ENCODE measurements at places on chromosomes 2 and 18.

- DNase-seq, result no peak
- no peak overlapping the region for H3K27ac ChIP-seq
- H3K36me3 ChIP-seq, result no peaks in the 10 kb centered on the region
- no peak overlapping the region for H3K4me3 ChIP-seq
- H3K4me1 ChIP-seq, result no peaks in the 10 kb centered on the region
Measured at GRCh38 chr2:35495182-35495581, 860.4 kb upstream of the CRIM1 start.

DNA sequence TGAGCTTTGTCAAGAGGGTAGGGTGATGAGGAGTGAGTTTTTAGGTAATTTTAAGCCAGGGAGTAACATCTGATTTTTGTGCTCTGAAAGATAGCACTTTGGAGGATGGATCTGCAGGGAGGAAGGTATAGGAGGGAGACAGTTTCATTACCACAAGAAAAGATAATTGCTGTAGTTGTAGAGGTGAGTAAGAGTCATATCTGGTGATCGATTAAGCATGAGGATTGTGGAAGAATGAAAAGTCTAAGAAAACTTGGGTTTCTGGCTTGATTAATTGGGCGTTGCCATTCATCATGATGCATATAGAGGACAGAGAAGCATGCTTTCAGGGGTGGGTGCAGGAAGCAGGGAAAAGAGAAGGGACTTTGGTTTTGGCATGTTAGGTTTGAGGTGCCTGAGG lies 18.5 kb downstream of the KCMF1 start:
- no peak overlapping the region for H3K4me3 ChIP-seq
- DNase-seq, result no peak
- peaks cover 27% of the 10 kb centered on the region for H3K4me1 ChIP-seq
- no peaks in the 10 kb centered on the region for H3K27me3 ChIP-seq

- peaks cover 3% of the 10 kb centered on the region for H3K27me3 ChIP-seq
- no peaks in the 10 kb centered on the region for H3K36me3 ChIP-seq
- H3K27ac ChIP-seq, result no peak overlapping the region
- H3K4me1 ChIP-seq, result no peaks in the 10 kb centered on the region
- no peak overlapping the region for H3K4me3 ChIP-seq
Measured at GRCh38 chr2:62267696-62268095, 71.8 kb downstream of the B3GNT2 start.

DNA sequence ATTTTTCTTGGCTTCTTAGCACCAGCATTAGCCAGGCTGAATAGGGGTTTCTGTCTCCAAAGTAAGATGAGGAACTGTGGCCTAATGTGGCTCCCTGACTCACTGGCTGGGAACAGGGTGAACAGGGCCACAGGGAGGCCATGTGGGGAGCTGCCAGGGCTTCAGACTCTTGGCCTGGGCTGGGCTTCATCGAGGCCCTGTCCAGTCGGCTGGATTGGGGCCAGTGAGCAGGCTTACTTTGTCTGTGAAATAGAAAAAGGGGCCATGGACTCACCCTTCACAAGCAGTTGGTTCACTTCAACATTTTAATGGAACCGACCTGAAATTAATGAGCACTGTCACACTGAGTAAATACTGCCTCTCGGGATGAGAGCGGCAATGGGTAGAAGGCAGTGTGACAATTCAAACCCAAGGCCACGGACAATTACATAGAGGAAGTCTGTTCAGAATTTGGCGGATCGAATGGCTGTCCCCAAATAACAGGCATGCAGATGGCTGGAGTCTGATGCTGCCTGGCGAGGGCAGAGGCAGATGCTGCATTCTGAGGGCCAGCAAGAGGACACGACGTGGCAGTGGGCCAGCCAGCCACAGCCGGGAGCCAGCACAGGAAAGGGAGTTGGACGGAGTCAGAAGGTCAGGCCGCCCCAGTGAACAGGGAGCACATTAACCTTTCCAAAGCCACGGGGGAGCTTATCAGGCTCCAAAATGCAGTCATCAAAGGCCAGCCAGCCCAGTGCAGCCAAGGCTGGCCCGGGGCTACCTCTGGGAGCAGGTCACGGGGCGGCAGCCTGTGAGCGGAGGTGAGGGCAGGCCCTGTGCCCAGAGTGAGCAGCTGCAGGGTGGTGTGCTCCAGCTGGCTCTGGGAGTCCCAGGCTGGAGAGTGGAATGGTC lies 146.6 kb upstream of the REV1 start:
- no peak overlapping the region for H3K27ac ChIP-seq
- no peak overlapping the region for H3K4me3 ChIP-seq
- H3K36me3 ChIP-seq, result no peaks in the 10 kb centered on the region
- no peaks in the 10 kb centered on the region for H3K27me3 ChIP-seq

DNA sequence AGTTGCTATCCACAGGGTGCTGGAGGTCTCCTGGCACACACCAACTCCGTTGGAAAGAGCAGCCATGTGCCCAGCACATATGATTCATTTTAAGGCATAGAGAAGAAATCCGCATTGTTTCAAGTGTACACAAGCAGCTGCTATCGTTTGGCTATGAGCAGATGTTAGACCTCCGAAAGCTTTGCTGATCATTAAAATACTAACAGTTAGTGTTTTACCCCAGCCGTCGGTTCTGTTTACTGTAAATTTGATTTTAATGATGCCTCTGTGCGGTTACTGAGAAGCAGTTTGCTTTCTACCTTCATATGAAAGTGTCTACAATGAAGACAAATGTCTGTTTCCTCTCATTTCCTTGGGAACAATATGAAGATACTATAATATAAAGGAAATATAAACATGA lies 154.9 kb downstream of the PTGR3 start:
- peaks cover 3% of the 10 kb centered on the region for H3K4me1 ChIP-seq
- DNase-seq, result no peak
- no peaks in the 10 kb centered on the region for H3K27me3 ChIP-seq
- no peak overlapping the region for H3K4me3 ChIP-seq

DNA sequence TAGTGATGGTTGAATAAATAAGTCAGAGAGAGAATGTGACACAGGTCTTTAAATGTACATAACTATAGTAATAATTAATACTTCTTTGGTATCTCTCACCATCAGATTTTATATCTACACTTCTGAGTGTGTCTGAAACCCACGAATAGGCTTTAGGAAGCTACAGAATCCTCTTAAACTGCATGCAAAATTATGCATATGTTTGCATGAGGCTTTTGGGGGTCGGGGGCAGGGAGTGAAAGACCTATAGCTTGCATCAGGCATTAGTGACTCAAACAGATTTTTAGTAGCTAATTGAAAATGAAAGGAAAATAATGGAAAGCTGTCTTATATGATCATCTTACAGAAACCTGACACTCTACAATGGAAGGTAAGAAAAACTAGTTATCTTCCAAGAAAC lies 14.9 kb downstream of the LRPPRC start:
- peaks cover 40% of the 10 kb centered on the region for H3K36me3 ChIP-seq
- no peak overlapping the region for H3K4me3 ChIP-seq
- H3K27me3 ChIP-seq, result no peaks in the 10 kb centered on the region
- H3K4me1 ChIP-seq, result peaks cover 10% of the 10 kb centered on the region
- H3K27ac ChIP-seq, result no peak overlapping the region

- H3K27ac ChIP-seq, result peak overlapping the region; percentile 91
- H3K4me3 ChIP-seq, result peak overlapping the region; percentile 28
- peak; percentile 67 for DNase-seq
Measured at GRCh38 chr18:9095297-9096006, 7.0 kb upstream of the NDUFV2 start.

- H3K4me1 ChIP-seq, result no peaks in the 10 kb centered on the region
- no peak overlapping the region for H3K4me3 ChIP-seq
- H3K27ac ChIP-seq, result no peak overlapping the region
- peaks cover 15% of the 10 kb centered on the region for H3K27me3 ChIP-seq
- DNase-seq, result no peak
Measured at GRCh38 chr2:186569897-186570296, 20.0 kb upstream of the ITGAV start.

GRCh38 chr2:181787310-181788048 lies 104.1 kb upstream of the ITPRID2 start:
- H3K4me1 ChIP-seq, result peaks cover 25% of the 10 kb centered on the region
- no peak for DNase-seq
- H3K4me3 ChIP-seq, result no peak overlapping the region
- peaks cover 2% of the 10 kb centered on the region for H3K27me3 ChIP-seq
- H3K36me3 ChIP-seq, result no peaks in the 10 kb centered on the region

GRCh38 chr2:134402410-134402809 lies 148.5 kb downstream of the MGAT5 start:
- H3K27me3 ChIP-seq, result no peaks in the 10 kb centered on the region
- no peak for DNase-seq
- H3K36me3 ChIP-seq, result peaks cover 17% of the 10 kb centered on the region
- no peak overlapping the region for H3K4me3 ChIP-seq
- no peak overlapping the region for H3K27ac ChIP-seq
- H3K4me1 ChIP-seq, result peaks cover 2% of the 10 kb centered on the region

GRCh38 chr2:199409759-199410529 lies 47.8 kb downstream of the SATB2 start:
- H3K27ac ChIP-seq, result no peak overlapping the region
- peaks cover 9% of the 10 kb centered on the region for H3K27me3 ChIP-seq
- H3K4me1 ChIP-seq, result no peaks in the 10 kb centered on the region
- no peak overlapping the region for H3K4me3 ChIP-seq
- no peak for DNase-seq

- no peak overlapping the region for H3K27ac ChIP-seq
- no peaks in the 10 kb centered on the region for H3K36me3 ChIP-seq
- H3K4me1 ChIP-seq, result no peaks in the 10 kb centered on the region
- H3K27me3 ChIP-seq, result no peaks in the 10 kb centered on the region
- no peak for DNase-seq
- no peak overlapping the region for H3K4me3 ChIP-seq
Measured at GRCh38 chr2:115303-115702, 69.0 kb upstream of the FAM110C start.

DNA sequence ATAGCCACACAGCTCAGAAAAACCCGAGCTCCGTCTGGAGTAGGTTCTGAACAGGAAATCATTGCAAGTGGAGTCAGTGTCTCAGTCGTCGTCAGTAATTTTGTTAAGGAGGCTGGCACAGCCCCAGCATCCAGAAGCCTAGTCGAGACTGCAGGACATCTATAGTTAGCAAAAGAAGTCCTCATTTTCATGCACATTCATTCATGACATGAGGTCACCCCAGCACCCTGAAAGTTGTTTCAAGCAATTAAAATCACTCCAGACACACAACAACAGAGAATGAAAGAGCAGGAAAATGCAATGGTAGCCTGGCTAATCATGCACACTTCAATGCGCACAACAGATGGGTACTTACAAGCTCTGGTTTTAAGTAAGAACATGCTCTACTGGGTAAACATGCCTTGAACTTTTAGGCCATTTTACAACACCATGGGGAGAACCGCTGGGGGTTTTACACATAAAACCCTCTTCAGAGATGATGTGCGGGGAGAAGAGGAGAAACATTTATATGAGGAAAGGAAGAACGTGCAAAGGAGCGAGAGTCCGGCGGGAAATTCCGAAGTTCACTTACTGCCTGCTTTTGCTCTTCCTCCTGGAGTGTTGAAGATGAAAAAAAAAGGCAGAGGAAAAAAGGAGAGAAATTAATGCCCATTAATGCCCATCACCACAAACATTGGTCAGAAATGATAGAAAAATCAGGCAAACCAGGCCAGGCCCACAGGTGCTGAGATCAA lies 77.4 kb upstream of the DNMT3A start:
- H3K36me3 ChIP-seq, result peaks cover 20% of the 10 kb centered on the region
- no peak overlapping the region for H3K27ac ChIP-seq
- H3K4me1 ChIP-seq, result peaks cover 17% of the 10 kb centered on the region
- DNase-seq, result no peak
- no peaks in the 10 kb centered on the region for H3K27me3 ChIP-seq
- H3K4me3 ChIP-seq, result no peak overlapping the region

GRCh38 chr2:165594231-165594934 lies 124.9 kb downstream of the CSRNP3 start:
- H3K27me3 ChIP-seq, result peaks cover 2% of the 10 kb centered on the region
- no peak for DNase-seq
- H3K36me3 ChIP-seq, result no peaks in the 10 kb centered on the region
- no peak overlapping the region for H3K4me3 ChIP-seq
- H3K27ac ChIP-seq, result no peak overlapping the region
- H3K4me1 ChIP-seq, result no peaks in the 10 kb centered on the region

GRCh38 chr18:52343731-52344340 lies 3.8 kb downstream of the DCC start:
- H3K4me3 ChIP-seq, result no peak overlapping the region
- no peak overlapping the region for H3K27ac ChIP-seq
- no peaks in the 10 kb centered on the region for H3K36me3 ChIP-seq
- no peak for DNase-seq
- no peaks in the 10 kb centered on the region for H3K4me1 ChIP-seq

GRCh38 chr2:109332880-109333279 lies 203.9 kb downstream of the SH3RF3 start:
- peaks cover 40% of the 10 kb centered on the region for H3K4me1 ChIP-seq
- peaks cover 23% of the 10 kb centered on the region for H3K27me3 ChIP-seq
- H3K4me3 ChIP-seq, result peak overlapping the region; percentile 48
- H3K27ac ChIP-seq, result no peak overlapping the region
- no peaks in the 10 kb centered on the region for H3K36me3 ChIP-seq

DNA sequence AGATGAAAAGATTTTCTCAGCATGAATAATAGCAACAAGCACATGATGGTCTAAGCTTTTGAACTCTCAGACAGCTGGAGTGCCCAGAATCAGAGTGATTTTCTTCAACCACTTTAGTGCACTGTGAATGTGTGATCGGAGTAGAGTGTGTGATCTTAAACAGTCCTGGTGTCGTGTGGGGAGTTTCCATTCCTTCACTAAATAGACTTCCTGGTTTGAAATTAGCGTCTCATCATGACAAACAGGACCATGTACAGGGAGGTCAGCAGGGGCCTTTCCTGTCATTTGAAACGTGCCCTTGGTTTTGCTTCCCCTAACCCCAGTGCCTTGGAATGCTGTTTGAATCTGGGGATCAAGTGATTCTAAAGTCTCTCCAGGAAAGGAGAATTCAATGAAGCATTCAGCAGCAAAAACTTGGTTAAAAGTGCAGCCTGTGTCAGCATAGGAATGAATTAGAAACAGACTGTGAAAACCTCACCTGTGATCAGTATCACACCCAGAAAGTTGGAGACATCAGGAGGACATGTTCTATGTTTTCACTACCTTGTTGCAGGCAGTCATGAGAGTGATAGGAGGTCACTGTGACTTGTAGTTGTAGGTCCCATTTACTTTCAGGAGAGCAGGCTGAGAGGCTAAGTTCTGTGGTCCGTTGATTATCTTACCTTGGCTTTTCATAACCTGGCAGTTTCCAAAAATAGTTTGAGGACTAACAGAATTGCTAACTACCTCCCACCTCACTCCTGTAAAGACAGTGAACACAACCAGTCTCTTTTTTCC lies 400.3 kb downstream of the MTX2 start:
- peaks cover 36% of the 10 kb centered on the region for H3K27me3 ChIP-seq
- no peak for DNase-seq
- H3K36me3 ChIP-seq, result no peaks in the 10 kb centered on the region
- H3K27ac ChIP-seq, result no peak overlapping the region
- no peaks in the 10 kb centered on the region for H3K4me1 ChIP-seq
- no peak overlapping the region for H3K4me3 ChIP-seq

DNA sequence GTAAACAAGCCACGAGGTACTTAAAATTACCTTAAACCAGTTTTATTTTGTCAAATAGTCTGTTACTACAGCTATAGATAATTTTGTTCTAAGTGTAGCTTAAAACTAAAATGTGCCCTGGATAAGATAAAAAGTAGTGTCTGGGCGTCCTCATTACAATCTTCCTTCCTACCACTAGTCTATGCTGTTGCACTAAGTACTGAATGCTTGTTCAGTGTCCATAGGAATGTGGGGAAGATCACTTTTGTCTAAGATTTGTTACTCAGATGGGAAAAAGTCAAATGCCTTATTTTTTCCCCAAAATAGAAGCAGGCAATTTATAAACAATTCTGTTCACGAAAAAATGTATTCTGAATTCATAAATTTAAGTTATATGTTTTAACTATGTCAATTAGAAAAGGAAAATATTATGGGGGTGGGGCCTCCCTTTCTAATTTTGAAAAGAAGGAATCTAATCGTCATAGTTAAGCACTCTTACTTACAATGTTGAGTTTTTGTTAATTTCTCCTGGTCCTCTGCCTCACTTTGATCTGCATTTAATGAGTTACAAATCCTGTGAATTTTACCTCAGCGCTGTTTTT lies 140.4 kb upstream of the VRK2 start:
- DNase-seq, result peak; percentile 10
- no peaks in the 10 kb centered on the region for H3K27me3 ChIP-seq
- no peak overlapping the region for H3K27ac ChIP-seq
- H3K36me3 ChIP-seq, result peaks cover 5% of the 10 kb centered on the region
- H3K4me3 ChIP-seq, result no peak overlapping the region

Data from activated CD4-positive, alpha-beta T cell treated with anti-CD3 and anti-CD28 coated beads, Interleukin-2, amount 10 ng/mL, durations not matched to agents 7 days and 5 days (primary cell).